Activated T-helper 1 cell treated with anti-CD3 and anti-CD28 coated beads, Interleukin-2, amount 50 U/mL, for 16 hours (primary cell): ENCODE measurements at places on chromosomes 3 and 15.

GRCh38 chr3:123158330-123158729 is 43.4 kb upstream of the SEC22A start:
- DNase-seq: no peak

GRCh38 chr15:66107070-66107469 is 146.5 kb downstream of the MEGF11 start:
- no peak for DNase-seq

- no peak for DNase-seq
Observed at GRCh38 chr3:67876261-67876660, 221.8 kb upstream of the SUCLG2 start.

GRCh38 chr3:175728566-175728965 is 869.4 kb downstream of the NAALADL2 start:
- no peak for DNase-seq

- DNase-seq: no peak
Observed at GRCh38 chr3:132255041-132255745, 62.0 kb upstream of the ACP3 start.

DNA sequence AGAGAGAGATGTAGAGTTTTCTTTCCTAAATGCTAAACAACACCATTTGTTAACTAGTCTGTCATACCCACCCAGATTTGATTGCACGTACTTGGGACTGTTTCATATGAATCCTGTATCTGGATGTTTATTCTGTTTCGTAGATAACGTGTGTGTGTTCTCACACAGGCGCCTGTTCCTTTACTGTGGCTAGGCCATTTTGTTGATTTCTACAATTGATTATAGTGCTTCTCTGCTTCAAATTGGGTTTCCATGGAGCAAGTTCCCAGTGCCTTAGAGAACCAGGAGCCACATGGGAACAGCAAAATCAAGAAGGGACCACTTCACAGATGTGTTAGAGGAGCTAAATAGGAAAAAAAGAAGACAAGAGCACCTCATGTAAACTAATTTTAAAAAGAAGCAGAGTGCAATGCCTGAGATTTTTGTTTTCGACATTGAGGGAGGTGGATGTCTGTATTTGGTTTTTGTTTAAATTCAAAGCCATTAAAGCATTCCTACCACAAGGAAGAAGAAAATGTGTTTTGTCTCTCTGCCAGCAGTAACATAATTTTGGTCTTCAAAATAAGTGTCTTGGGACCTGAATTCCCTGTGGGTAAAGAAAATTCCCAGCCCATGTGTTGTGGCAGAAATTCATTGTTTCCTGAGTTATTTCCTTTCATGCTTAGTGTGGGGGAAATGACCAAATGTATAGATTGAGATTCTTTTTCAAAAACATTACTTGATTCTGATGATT is 424.0 kb upstream of the C2CD4B start:
- DNase-seq: no peak

GRCh38 chr3:13706451-13706850 is 157.5 kb downstream of the FBLN2 start:
- no peak for DNase-seq

DNA sequence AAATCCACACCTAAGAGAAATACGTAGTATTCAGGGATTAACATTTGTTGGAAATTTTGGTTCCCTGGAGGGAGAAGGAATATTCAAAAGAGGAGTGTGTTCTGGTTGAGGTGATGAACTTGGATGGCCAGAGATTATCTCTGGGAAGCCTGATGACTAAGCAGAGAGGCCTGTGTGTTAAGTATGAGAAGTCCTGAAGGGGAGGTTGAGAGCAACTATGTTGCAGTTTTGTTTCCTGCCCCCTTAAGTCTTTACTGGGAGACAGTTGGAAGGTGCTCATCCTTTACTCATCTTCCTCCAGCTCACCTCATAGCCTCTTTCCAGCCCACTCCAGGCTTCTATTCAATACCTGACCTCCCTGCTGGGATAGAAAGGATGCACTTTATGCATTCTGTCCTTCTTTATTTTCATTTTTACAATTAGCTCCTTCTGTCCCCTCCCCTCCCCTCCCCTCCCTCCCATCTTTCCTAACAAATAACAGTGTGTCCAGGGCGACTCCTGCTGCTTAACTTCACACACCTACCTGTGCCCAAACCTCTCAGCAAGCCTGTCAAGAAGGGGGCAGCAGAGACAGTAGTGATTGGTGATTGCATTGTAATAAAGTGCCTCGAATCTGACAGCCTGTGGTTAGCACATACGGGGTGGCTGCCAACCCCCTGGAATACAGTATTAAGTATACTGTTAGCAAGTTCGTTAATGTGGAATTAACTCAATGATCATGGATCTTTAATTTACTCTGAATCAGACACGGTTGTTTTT is 11.9 kb downstream of the RAP2B start:
- no peak for DNase-seq

DNA sequence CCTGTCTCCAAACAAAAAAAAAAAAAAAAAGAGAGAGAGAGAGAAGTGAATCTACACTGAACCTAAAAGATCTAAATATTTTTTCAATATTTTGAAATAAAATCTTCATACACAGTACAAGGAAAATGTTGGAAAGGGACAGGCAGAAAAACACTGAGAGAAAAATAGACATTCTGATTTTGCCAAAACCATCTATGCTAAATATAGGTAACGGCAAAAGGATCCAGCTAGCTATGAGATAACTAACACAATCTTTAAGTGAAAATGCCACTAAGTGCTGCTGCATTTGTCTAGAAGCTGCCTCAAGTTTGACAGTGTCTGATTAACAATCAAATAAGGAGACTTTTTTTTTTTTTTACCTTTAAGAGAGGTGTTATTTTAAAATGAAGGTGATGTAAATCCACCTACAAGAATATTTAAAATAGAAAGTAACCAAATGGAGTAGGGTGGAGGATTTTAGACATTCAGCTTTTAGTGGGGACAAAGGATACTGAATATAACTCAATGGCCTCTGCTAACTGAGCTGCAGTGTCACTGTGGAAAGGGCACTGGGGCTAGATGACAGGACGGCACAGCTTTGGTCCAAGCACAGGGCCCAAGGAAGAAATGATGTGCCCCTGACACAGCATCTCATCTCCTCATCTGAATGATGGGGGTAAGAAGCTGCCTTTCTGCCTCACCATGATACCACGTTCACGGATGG is 62.4 kb downstream of the HACD2 start:
- no peak for DNase-seq

- DNase-seq: no peak
Observed at GRCh38 chr3:172777901-172778300, 27.4 kb downstream of the ECT2 start.

GRCh38 chr15:61295239-61295638 is 66.1 kb upstream of the RORA start:
- no peak for DNase-seq

DNA sequence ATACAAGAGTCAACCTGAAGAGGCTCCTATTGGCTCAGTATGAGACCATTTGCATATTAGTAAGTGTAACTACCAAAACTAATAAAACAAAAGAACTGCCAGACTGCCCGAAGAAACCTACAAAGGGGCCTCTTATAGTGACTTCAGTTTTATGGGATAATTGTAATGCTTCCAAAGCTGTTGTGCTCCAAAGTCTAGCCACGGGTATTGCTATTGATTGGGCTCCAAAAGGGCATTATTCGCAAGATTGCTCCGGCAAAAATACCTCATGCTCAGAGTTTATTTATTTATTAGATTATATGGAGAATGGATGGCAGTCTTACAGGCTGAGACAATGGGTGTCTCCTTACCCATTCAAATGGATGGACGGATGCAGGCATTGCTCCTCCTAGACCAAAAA is 11.4 kb downstream of the RPL22L1 start:
- DNase-seq: no peak

DNA sequence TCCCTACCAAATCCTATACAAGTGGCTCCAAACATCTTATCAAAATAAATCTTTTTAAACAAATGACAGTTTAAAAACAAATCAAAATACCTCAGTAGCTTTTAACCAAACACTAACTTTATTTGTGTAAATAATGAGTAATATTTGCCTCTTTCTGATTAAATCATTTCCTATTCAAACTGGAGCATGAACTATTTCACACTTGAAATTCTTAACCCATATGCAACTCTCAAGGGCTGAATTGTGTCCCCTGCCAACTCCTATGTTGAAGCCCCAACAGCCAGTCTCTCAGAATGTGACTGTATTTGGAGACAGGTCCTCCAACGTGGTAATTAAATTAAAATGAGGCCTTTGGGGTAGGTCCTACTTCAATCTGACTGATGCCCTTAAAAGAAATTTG is 55.9 kb upstream of the MCTP2 start:
- DNase-seq: no peak

- DNase-seq: no peak
Observed at GRCh38 chr3:188400494-188401243, 246.7 kb downstream of the LPP start.

GRCh38 chr15:82177291-82178010 is 85.1 kb downstream of the EFL1 start:
- no peak for DNase-seq

DNA sequence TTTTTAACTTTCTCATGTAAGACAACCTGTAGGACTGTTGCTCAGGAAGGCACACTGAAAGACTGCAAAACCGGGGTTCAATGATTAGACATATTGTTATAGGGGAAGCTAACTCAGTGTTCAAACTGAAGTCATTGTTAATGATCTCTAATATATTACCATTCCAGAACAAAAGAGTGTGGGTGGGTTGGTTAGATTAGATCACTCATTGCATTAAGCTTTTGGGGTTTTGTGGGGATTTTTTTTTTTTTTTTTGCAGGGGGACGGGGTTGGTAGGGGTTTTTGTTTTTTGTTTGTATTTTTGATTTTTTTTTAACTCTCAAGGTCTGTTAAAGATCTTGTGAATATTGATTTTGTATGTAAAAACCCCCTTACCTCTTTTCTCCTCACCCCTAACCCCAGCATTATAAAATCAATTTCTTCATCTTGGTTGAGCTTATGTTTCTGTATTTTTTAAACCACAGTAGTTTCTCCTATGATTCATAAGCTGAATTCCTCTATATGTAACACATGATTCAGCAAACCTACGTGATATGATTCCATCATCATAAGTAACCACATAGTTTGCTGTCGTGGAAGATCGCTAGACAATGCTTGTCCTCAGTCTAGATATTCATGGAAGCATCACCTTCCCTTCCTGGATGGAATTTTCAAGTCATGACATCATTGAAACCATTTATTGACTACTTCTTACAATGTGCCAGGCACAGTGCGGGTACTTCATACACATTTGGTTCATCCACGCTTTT is 544.1 kb upstream of the MDFIC2 start:
- DNase-seq: no peak

DNA sequence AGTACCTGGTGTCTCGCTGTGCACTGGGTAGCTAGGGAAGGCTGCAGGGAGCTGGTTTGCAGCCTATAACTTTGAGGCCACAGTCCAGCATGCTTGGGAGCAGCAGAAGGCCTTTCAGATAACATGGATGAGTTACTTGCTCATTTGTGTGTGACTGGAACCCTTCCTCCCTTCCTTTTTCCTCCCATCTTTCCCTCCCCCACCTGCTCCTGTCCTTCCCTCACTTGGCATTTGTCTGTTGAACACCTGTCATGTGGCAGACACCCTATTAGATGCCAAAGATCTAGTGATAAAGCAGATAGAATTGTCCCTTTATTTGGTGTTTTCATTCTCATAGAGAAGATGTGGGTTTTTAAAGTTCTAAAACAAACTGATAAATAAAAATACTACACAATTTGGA is 71.6 kb downstream of the LRTM1 start:
- DNase-seq: no peak

GRCh38 chr3:105315144-105315543 is 51.6 kb upstream of the ALCAM start:
- DNase-seq: no peak

- no peak for DNase-seq
Observed at GRCh38 chr3:124203292-124203691, 211.4 kb upstream of the ROPN1 start.

DNA sequence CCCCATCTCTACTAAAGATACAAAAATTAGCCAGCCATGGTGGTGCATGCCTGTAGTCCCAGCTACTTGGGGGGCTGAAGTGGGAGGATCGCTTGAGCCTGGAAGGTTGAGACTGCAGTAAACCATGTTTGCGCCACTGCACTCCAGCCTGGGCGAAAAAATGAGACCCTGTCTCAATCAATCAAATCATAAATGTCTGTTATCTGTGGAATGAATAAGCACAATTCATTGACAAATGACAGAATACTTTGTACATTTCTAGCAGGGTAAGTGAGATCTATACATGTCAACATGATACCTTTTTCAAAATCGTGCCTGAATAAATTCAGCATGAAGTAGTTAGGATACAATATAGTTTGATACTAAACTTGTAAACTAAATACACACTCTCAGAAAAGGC is 181.2 kb downstream of the FOXP1 start:
- DNase-seq: no peak

- no peak for DNase-seq
Observed at GRCh38 chr3:133377396-133377795, 22.5 kb upstream of the BFSP2 start.

DNA sequence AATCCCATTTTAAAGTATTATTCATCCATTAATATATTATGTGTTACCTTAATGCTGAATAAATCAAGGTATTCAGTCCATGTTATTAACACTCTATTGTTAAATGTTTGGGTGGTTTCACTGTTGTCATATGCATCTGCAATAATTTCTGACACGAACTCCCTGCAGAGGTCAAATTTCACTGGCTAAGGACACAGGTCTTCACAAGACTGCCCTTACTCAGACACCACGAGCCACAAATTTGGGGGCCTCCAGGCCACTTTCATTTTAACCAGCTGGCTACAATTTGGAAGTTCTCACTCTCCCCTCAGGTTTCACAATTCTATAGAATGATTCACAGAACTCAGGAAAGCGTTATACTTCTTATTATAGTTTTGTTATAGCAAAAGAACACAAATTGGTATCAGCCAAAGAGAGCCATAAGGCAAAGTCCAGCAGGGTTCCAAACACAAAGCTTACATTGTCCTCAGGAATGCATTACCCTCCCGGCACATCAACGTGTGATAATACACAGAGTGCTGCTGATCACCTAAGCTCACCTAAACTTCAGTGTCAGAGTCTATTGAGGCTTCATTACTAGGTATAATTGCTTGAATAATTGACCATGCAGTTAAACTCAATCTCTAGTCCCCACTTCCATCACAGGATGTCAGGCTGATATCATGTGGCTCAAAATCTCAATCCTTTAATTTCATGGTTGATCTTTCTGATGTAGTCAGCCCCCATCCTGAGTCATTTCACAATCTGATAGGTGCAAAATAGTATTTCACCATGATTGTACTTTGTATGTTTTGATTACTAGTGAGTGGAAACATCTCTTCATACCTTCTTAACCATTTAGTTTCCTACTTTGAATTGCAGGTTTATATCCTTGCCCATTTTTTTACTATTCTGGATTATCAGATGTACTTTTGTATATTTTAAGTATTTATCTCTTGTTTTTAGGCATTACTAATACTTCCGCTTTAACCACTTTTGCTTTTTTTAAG is 441.4 kb upstream of the AGTR1 start:
- no peak for DNase-seq
